Cardiac muscle cell (in vitro differentiated cells and primary cell): ENCODE measurements at places on chromosomes 11 and 22.

- no peak for DNase-seq
Measured at GRCh38 chr11:126918556-126918955, 82.0 kb downstream of the KIRREL3 start.

DNA sequence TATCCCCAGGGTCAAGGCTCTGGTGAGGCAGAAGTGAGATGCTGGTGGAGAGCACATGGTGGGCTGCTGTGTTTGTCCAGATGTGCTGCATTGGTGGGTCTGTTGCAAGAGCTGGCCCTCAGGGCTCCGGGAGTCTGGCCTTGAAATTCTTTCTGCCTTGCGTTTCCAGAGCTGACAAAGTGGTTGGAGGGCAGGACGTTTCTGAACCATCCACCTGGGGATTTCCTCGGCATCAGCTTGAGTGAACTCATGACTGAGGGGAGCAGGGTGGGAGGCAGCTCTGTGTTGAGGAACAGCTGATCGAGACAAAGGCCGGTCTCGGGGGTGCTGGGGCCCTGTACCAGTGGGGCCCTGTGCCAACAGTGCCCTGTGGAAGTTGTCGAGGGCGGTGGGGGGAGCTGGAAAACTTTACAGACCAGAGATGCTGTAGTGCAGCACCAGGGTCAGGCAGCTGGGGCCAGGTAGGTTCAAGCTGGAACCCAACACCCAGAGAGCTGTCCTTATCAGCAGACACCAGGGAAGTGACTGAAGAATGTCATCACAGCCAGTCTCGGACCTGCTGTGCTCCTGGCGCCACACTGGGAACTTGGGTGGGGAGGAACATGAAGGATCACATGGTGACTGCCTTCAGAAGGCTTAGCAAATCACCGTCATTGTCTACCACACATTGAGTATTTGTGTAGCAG lies 4.9 kb downstream of the TSKU start:
- no peak for DNase-seq

- DNase-seq, result no peak
Measured at GRCh38 chr22:33555814-33556522, 364.3 kb downstream of the LARGE1 start.

GRCh38 chr11:93715797-93716396 lies 25.4 kb downstream of the TAF1D start:
- no peak for DNase-seq

DNA sequence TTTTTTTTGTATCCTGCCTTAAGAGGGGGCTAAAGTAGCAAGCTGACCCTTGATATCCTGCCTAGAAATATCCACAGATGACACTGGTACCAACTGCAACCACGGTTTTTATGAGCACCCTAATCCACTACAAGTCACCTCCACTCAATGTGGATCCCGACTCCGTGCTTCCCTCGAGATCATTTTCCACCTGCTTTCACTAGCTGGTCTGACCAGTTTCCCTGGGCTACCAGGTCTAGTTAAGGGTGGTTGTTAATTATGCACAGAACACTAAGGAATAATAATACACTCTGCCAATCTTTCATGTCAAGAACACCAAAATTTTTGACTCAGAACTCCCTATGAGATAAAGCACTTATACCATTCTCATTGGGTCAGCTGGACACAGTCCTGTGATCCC lies 82.3 kb downstream of the ABTB2 start:
- no peak for DNase-seq

GRCh38 chr22:47195484-47196165 lies 433.2 kb downstream of the TBC1D22A start:
- peak; percentile 6 for DNase-seq
